ENCODE measurements at places on chromosomes 4 and X.
A peak's percentile ranks its signal among the peaks of the same experiment; 100 is the strongest.

GRCh38 chrX:49303346-49303745, at the start of gene GAGE10:
GAGE10 (plus strand) TSS chrX:49303646; CDS start chrX:49304860, 1,214 bp downstream.
- no peak for DNase-seq

DNA sequence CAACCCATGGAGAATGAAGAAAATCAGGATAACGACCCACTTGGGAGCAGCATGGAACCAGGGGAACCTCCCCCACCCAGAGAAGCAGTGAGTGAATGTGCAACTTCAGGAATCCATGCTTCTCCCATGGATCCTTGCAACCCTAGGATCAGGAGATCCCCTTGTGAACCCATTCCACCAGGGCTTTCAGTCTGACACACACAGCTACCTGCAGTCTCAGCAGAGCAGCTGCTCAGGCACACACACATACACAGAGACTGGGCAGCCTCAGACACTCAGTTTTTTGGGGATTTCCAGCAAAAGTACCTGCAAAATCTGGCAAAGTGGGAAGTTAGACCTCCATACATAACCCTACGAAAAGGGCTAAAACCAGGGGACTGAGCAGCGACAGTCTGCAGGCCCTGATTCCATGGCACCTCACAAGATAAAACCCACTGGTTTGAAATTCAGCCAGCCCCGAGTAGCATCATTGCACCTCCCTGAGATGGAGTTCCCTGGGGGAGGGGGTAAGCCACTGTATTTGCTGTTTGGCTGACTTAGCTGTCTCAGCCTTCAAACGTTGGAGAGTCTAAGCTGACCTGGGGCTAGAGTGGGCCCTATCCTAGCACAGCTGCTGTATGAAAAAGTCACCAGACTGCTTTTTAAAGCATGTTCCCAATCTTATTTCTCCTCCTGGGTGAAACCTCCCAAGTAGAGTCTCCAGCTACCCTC, 737.5 kb upstream of the NDST4 start:
- DNase-seq, result no peak

DNA sequence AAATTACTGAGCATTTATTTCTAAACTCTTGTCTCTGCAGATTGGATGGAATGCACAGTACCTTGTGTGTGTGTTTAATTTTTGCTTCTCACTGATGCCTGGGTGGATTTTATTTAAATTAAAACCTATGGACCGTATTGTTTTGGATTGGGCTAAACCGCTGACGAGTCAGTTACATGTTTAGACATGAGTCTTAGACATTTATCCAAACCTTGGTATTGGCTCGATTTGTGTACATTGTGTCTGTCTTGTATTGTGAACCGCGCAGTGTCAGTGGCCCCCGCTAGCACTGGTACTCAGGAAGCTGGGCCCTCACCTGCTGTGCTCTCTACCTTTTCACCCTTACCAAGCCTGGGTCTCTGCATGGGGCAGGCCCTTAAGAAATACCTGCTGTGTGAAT, 40.8 kb upstream of the TADA2B start:
- no peak for DNase-seq

- peak; percentile 87 for DNase-seq
These were observed 29.0 kb downstream of the REELD1 start for GRCh38 chr4:146243141-146243882.
